NCI-H1436 treated with DMSO at 0.1 percent for 48 hours (cell line): ENCODE measurements at places on chromosomes 7 and 10.

GRCh38 chr7:123352973-123353372 lies 153.2 kb upstream of the SLC13A1 start:
- no peak for DNase-seq

GRCh38 chr7:13047061-13047460 lies 359.6 kb downstream of the ARL4A start:
- no peak for DNase-seq

GRCh38 chr10:71525721-71526120 lies 129.0 kb downstream of the CDH23 start:
- DNase-seq = no peak

DNA sequence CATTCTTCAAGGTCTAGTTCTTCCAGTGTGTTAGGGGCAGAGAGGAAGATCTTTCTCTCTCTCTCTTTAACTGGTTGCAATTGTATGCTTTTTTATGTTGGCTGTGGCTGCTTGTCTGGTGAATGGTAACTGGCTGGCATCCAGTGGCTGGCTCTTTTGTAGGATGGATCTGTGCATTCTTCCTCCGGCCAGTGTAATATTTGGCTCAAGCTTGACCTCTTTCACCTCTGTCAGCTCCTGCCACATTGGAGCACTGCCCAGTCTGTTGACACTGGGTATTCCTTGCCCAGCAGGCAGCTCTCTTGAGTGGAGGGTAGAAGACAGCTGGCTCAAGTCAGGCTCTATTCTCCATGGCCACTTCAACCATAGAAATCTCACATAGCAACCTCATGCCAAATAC lies 528.3 kb downstream of the PHTF2 start:
- no peak for DNase-seq

GRCh38 chr7:141484907-141485306 lies 66.3 kb upstream of the AGK start:
- no peak for DNase-seq

DNA sequence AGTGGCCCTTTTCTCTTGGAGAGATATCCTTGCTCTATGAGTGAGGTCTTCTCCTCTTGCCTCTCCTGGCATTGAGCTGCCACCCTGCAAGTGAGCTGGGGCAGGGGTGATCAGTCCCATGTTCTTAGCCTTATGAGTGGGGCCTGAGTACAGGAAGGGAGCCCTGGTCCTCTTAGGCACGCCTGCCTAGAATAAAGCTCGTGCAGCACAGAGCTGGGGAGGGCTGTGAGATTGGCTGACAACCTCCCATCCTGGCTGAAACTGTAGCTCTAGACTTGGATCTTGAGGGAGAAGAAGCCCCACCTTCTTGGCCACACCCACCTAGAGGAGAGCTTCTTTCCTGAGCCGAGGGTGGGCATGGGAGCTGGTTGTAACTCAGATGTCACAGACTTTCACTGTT lies 305.0 kb upstream of the ZNF32 start:
- no peak for DNase-seq

DNA sequence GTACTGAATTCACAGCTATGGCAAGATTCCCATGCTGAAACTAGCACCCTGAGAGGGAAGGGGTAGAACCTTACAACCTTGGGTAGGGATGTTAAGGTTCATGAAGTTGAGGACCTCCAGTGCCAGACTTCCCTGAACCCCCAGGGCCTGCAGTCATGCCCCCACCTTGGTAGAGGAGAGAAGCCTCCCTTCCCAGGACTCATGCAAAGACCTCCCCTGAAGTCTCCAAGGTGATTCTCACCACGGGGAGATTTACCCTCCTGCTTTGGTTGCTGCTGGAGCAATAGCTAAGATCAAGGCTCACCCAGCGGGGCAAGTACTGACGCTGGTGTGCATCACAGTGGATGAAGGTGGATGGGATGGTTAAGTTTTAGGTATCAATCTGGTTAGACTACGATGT lies 49.1 kb upstream of the PFKP start:
- DNase-seq = no peak

DNA sequence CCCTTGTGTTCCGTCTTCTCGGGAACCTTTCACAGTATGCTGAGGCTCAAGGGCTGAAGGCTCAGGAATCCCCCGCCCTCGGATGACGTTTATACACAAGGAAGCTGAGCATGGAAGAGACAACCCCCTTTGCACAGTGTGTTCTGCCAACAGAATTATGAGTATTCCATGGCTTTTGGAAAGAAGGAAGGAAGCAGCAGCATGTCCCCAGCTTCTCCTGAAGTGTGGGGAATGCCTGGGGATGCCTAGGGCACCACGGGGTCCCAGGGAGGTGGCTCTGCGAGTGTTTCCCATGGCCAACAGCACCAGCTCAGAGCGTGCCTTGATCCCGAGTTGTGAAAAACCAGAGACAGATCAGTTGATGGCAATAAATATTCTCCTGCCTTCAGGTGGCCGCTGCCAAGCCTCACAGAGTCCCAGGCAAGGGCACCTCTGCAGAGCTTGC lies 88.8 kb upstream of the DDC start:
- DNase-seq = no peak

- DNase-seq = no peak
Measured at GRCh38 chr7:28878481-28878880, 79.6 kb downstream of the TRIL start.

DNA sequence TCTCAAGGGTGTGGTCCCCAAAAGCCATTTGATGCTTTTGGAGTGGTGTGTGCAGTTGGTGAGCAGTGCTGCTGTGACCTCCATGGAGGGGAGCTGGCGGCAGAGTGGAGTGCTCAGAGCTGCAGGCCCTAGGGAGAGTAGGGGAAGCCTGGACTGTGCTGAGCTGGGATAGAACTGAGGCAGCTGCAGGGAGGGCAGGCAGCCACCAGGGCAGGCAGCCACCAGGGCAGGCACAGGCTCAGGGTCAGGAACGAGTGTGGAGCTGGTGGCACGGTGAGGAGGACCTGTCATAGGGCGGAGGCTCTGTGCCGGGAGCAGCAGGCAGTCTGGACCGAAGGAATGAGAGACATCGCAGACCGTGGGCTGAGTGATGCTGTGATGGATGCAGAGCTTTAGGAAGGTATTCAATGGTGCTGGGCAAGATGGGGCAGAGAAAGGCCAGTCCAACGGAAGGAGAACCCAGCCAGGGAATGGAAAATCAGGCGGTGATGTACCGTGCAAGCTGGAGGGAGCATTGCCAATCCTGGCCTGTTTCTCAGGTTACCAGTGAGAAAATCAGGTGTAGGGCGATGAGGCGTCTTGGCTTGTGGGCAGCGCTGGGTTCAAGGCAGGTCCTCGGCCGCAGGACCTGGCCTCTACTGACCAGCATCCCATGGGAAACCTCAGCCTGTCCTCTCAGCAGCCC lies 152.6 kb downstream of the CAMK1D start:
- no peak for DNase-seq

DNA sequence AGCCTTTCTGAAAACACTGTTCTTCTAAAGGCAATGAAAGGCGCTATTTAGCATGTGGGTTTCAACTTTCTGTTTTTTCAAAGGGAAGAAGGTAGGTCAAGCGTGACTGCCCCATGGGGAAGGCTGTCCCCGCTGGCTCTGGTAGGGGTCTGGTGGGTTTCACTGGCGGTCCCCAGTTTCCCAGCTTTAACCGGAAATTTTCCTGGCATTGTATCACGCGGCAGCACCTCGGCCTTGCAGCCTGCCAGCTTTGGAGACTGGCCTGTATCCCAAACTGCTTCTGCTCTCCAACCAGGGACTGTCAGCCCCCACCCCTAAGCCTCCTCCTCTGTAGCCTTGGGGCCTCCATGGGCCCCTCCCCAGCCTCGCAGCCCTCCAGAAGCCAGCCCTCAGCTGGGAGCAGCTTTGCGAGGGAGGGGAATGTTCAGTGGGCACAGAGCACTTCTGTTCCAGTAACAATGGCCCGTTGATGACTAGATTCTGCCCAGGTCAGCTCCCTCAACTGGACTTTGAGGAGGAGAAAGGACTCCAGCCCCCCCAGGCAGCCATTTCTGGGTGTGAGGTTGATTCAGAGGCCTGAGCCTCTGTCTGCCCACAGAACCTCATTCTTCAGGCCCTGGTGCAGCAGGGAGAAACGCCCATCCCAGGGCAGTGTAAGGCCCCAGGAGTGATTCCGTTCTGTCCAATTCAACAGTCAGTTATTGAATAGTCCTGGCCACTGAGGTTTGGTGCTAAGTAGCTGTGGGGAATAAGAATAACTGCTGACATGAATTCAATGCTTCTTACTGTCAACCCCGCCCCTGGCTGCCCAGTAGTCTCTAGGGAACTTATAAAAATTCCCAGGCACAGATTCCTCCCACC lies 17.1 kb downstream of the CHST3 start:
- no peak for DNase-seq

DNA sequence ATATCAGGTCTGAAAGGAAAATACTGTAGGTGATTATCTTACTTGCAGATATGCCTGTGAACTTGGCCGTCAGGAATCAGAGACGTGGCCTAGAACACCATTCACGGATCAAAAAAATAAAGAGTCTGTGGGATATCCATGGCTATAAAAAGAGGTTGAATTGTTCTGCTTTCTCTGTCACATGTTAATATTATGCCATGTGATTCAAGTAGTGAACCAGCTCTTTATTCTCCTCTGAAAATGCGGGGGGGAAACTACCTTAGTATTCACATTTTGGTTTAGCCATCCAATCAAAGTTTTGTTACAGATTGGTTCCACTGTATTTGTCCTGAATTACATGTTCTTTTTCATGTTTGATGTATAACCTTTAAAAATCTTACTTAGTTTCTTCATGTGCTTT lies 120.5 kb downstream of the CCNY start:
- no peak for DNase-seq

GRCh38 chr7:100475549-100475948 lies 3.5 kb downstream of the TSC22D4 start:
- no peak for DNase-seq

- no peak for DNase-seq
Measured at GRCh38 chr10:13593535-13593934, 6.8 kb downstream of the PRPF18 start.

GRCh38 chr7:144628176-144628575 lies 207.7 kb downstream of the TPK1 start:
- no peak for DNase-seq

DNA sequence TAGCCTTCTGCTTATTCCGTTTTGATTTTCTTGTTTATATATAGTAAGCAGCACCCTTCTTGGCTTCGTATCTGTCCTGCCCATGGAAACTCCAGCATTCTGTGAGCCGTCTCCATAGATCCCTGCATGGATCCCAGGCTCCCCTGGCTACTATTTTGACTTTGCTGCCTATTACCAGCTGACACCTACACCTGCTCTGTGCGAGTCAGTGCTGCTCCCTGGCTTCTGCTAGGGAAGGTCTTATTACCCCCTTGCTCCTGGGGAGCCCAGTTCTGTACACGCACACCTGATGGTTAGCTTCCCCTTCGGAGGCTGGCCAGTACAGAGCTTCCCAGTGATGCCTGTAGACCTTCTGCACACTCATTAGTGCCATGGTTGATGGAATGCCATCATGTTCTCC lies 35.4 kb downstream of the NACAD start:
- DNase-seq = no peak

GRCh38 chr7:128940494-128941322 lies 3.0 kb downstream of the IRF5 start:
- no peak for DNase-seq

GRCh38 chr10:88116481-88116880 lies 253.1 kb downstream of the PTEN start:
- no peak for DNase-seq

DNA sequence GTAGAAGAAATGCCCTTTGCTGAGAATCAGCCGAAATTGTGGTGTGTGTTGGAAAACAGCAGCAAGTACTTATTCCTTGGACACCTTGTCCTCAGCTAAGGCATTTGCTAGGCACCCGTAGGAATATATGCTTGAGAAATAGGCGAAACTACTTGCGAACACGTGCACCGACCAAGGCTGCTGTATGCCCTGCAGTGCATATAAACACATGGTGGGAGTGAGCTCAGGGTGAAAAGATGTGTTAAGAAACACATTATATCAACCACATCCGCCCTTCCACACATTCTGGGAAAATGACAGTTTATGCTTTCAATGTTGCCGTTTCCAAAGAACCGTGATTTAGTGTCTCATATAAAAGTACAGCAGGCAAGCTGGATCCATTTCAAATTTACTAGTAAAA lies 199.2 kb downstream of the JCAD start:
- no peak for DNase-seq

DNA sequence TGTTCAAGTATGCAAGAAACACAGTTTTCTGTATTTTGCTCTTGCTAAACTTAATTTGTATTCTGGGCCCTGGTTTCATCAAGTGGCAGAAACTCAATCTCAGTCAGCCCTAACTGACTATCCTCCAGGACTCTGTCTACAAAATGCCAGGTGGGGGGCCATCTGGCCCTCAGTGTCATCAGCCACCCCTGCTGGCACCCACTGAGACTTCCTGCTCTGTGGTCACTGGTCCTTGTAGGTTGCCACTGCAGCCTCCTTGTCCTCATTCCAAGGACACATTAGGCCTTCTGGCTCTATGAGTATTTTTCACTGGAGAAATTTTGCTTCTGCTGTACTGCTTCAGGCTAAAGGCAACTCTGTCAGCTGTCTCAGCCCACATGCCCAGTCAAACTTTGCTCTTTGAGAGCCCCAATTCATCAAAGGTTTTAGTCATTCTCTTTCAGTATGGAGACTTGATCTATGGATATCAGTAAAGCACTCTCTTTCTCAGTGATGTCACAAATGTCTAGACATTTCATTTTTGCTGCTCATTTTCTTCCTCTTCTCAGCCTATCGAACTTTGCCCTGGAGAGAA lies 163.6 kb downstream of the KCND2 start:
- DNase-seq = no peak

- no peak for DNase-seq
Measured at GRCh38 chr10:121497513-121498470, 100.5 kb downstream of the FGFR2 start.

GRCh38 chr7:88009651-88010050 lies 75.6 kb downstream of the ADAM22 start:
- no peak for DNase-seq

- DNase-seq = no peak
Measured at GRCh38 chr7:27863880-27864279, 123.9 kb downstream of the TAX1BP1 start.
